ENCODE measurements at places on chromosomes 6 and 20.

DNA sequence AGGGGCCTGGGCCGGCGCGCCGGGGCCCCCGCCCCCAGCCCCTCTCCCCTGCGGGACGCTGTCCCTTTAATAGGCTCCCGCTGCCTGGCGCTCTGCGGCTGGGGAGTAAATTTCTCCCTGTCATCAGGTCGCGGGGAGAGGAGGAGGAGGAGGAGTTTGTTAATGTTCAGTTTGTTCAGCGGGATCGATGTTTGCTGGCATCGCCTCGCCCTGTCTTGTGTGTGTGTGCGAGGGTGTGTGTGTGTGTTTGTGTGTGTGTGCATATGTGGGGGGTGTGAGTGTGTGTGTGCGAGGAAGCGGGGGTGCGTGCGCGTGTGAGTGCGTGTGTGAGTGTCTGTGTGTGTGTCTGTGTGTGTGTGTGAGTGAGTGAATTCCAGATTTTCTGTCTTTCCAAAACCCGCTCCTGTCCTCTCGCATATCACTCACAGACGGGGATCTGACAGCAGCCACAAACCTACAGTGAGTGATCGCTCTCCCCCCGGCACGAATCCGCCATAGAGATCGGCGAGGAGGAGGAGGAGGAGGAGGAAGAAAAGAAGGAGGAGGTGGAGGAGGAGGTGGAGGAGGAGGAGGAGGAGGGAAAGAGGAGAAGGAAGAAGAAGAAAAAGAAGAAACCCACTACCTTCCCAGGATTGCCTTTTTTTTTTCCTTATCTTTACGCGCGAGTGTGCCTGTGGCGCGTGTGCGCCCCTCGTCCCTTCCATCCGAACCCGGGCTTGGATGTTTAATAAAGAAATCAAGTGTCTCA is at the start of gene TSHZ2:
Gene TSHZ2, plus strand, starts transcription at position 169 of the 748 bp plus-strand sequence. CDS start 936 bp downstream, outside the sequence.
- DNase-seq, result peak; percentile 59

DNA sequence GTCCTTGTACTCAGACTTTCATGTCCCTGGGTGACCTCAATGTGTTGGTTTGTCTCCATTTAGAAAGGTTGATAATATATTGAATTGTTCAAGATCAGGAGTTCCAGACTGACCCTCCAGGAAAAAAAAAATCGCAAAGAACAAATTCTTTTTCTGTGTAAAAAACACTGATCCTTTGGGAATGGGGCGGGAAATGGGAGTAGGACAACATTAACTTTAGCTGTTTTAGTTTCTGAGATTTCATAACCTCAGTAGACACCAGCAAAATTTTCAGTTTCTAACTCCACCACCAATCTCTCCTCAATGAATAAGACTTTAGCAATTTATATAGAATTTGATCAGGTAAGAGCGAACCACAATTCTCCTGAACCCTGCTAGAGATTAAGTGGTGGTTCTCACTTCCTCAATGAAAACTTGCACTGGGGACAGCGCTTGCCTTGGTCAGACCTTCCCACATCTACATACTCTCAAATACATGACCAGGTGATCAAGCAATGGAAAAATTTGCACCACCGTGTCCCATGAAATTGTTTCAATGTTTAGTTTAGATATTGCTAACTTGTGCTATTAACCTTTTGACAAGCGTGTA is 231.2 kb upstream of the PLN start:
- DNase-seq, result no peak

GRCh38 chr6:41150671-41151070 is 3.5 kb downstream of the TREML1 start:
- no peak for DNase-seq

- DNase-seq, result no peak
These were observed 20.2 kb downstream of the STAU1 start for GRCh38 chr20:49167811-49168507.

DNA sequence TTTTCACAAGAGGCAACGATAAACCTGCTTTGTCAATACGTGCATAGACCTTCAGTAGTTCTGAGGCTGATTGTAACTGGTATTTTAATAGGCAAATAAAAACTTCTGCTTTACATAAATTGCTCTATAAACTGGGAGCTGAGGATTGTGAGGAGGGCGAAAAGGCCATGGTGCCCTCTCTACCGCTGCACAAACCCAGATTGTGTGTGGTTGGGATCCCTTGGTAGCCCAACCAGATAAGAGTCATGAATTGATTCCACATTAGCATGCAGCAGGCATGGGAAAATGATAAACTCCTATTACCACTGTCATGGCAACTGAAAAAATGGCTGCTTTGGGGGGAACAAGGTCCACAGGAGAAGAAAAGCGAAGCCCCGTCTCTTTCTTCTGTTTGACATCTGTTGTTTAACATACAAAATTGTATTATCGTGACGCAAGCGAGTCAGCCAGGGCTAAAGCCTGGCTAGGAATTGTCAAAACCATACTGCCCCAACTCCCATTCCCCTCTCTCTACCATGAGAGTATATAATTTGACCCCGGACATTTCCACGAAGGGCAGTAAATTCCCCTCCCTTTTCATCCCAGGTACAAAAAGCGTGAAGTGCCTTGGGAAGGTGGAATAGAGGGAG is 157.8 kb upstream of the SALL4 start:
- no peak for DNase-seq

- no peak for DNase-seq
These were observed 118.6 kb upstream of the ADGRF1 start for GRCh38 chr6:47160702-47161101.

- DNase-seq, result no peak
These were observed 435 bp downstream of the PTCRA start for GRCh38 chr6:42916288-42916687.

DNA sequence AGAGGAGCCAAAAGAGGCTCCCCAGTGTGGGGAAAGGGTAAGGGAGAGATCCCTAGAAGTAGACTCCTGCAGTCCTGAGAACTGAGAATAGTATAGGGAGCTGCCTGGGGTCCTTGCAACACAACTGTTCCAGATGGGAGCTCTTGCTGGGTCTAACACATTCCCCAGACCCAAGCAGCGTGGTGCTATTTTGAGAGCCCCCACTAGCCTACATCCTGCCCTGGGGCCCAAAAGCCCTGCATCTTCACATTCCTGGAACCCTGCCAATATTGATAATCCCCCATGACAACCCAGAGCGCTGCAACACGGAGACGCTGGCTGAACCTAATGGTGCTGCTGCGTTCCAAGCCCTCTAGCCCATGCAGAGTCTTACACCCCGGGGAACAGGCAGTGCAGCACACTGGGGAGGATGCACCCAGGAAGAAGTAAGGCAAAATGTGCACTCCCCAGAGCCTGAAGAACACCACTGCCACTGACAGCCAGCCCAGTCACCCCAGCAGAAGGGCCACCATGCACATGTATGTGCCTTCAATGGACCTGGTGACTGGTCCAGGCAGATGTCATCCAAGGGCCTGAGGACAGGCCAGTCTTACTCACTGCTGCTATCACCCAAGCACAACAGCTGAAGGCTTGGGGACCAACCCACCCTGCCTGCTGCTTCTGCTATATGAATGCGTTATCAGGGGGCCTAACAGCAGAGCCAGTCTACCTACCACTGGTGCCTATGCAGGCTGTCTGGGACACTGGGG is 7.0 kb upstream of the RNF217 start:
- DNase-seq, result no peak

DNA sequence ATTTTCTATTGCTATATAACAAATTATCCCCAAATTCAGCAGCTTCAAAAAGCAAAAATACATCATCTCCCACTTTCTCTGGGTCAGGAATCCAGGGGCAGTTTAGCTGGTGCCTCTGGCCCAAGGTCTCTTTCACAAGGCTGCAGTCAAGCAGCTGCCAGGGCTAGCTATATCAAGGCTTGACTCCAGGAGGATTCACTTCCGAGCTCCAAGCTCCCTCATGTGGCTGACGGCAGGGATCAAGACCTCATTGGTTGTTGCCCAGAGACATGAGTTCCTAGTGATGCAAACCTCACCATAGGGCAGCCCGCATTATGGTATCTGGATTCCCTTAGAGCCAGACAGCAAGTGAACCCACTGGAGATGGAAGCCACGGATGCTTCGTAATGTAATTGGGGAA is 1.3 kb upstream of the VNN1 start:
- no peak for DNase-seq
